ENCODE measurements at places on chromosomes 7 and 10.

- no peak for DNase-seq
These were observed 9.5 kb downstream of the STK32C start for GRCh38 chr10:132298038-132298881.

GRCh38 chr10:70162892-70163201, 7.5 kb downstream of the SAR1A start:
- no peak for DNase-seq

- no peak for DNase-seq
These were observed 1.1 kb downstream of the P4HA1 start for GRCh38 chr10:73095481-73096021.

GRCh38 chr10:21507150-21507549, 18.3 kb downstream of the SKIDA1 start:
- no peak for DNase-seq

GRCh38 chr7:638256-639011, 88.1 kb upstream of the DNAAF5 start:
- DNase-seq, result no peak

- DNase-seq, result no peak
These were observed 87.2 kb upstream of the HPS1 start for GRCh38 chr10:98533746-98534445.

GRCh38 chr7:41425926-41426325, 277.0 kb downstream of the INHBA start:
- no peak for DNase-seq

GRCh38 chr10:1300218-1300617, 244.0 kb downstream of the WDR37 start:
- DNase-seq, result no peak

DNA sequence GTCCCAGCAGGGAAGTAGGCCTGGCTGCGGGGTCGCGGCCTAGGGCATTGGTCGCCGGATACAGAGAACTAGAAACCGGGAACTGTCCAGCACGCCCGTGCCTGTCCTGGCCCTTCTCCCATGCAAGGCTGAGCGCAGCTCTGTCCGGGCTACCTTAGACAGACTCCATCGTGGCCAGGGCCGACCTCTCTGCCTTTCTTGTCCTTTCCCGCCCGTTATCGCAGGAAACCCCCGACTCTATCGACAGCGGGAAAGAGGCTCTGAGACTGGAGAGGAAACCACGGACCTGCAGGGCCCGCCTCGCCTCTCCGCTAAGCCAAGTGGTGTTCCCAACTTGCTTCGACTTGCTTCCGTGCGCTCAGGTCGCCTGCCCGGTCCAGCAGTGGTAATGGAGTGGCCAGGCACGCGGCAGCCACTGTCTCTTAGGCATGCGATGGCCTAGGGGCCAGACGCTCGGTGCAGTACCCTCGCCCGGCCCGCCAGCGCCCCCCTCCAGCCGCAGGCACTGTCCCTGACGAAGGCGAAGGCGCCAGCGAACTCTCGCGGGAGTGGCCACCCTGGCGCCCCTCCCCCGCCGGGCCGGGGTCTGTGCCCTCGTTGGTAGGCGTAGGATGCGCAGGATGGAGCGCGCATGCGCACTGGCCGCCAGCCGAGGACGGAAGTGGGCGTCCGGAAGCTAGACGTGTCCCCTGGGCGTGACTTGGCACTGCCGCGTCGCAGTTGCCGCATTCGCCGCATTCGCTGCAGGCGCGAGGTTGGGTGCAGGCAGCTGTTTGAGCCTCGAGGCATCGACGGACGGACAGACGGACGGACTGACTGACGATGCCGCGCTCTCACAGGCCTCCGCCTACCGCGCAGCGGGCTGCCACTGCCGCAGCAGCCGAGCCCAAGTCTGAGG, 54.4 kb downstream of the MCMBP start:
- DNase-seq, result peak; percentile 2

DNA sequence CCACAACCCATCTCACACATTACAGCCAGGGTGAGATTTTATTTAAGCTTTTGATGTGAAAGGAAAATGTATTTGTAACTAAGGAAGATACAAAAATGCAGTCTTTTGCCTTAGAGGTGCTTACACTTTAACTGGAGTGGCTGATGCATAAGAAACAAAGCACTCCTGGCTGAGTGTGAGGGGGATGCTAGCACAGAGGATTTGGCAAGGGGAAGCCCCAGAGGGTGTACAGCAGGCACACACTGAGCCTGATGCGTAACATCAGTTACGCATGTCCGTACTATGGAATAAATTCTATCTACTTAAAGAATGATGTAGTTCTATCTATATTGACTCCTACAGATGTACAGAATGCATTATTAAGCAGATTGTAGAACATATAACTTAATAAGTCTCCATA, 17.8 kb downstream of the GIMAP8 start:
- DNase-seq, result no peak

DNA sequence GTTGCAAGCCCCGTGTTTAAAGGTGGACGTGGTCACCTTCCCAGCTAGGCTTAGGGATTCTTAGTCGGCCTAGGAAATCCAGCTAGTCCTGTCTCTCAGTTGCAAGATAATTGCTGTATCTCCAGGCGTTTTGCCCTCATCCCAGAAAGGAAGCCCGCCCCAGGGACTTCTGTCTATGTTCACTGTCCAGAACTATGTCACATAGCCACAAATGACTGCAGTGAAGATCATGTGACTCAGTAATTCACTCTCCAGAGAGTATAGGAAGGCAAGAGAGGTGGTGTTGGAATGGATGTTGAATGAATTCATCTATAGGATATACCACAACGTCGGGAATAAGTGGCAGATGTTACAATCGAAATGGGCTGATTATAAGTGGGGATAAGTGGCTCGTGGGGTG, 349 bp upstream of the ERVW-1 start:
- no peak for DNase-seq

GRCh38 chr7:70693686-70694433, 438.1 kb upstream of the GALNT17 start:
- DNase-seq, result peak; percentile 21

GRCh38 chr7:122300211-122300932, 4.2 kb downstream of the FEZF1 start:
- DNase-seq, result no peak

DNA sequence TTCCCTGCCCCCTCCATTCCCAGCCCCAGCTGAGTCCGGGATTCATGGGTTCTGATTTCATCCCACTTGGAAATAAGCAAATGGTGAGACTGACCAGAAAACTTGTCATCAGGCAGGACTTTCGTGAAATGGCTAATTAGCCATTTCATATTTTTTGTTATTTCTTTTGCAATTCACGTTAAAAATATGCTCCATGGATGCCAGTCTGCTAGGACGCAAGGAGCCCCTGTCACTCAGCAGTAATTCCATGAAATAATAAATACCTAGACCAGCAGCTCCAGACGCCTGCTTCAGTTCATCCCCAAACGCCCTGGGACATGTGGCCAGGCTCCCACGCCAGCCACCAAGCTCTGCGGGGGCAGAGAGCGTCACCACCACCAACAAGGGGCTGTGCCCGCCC, 111.0 kb downstream of the TRIL start:
- DNase-seq, result no peak

DNA sequence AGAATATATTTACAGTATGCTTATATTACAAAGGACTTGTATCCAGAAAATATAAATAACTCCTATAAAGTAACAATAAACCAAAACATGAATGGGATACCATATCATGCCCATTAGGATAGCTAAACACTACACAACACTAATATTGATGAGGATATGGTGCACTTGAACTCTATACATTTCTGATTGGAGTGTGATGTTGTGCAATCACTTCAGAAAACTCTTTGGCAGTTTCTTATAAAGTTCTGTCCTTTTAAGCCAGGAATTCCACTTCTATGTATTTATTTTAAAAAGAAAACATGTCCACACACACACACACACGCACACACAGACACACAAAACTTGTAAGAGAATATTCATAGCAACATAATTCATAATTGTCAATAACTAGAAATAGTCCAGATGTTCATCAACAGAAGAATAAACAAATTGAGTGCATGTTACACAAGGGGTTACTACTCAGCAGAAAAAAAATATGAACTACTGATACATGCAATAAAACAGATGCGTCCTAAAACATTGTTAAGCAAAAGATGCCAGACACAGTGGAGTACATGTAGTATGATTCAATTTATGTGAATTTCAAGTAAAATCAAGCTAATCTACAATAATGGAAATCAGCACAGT, 416.0 kb downstream of the PLXDC2 start:
- no peak for DNase-seq

GRCh38 chr10:47223236-47223635, 76.8 kb upstream of the GDF10 start:
- no peak for DNase-seq

GRCh38 chr7:130356121-130356875, 11.7 kb downstream of the CPA5 start:
- no peak for DNase-seq

DNA sequence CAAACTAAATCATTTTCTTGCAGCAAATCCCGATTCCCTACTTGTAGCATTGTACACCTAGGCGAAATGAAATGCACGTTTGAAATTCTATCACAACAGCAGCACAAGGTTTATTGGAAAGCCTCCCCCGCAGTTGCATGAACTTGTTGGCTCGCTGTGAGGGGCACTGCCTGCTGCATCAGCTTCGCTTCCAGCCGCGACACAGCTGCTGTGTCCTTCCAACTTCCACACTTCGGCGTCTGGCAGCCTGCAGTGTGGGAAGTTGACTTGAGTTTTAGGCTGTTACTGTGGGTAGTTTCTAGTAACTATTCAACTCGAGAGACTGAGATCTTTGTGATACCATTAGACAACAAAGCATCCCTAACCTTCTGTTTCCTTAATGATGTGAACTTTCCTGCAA, 315.8 kb upstream of the TPK1 start:
- DNase-seq, result no peak

DNA sequence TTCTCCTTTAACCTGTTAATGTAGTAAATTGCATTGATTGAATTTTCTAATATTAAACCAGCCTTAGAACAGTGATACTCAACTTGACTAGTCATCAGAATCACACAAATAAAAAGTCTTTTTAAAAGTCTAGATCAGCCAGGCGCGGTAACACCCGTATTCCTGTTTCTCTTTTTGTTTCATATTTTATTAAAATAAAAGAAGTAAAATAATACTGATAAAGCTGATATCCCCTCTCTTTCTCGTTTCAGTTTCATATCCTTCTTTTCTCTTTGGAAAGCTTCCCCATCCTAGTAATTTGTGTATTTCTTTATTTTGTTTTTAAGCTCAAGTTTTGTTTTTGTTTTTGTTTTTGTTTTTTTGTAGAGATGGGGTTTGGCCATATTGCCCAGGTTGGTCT, 9.3 kb downstream of the SMO start:
- DNase-seq, result no peak

GRCh38 chr7:129393255-129393654, 41.0 kb upstream of the STRIP2 start:
- DNase-seq, result no peak

GRCh38 chr7:13945670-13946069, 43.8 kb downstream of the ETV1 start:
- DNase-seq, result no peak

- no peak for DNase-seq
These were observed 426.6 kb downstream of the PLXNA4 start for GRCh38 chr7:132149436-132150304.

GRCh38 chr7:19024261-19024660, 93.2 kb downstream of the TWIST1 start:
- DNase-seq, result no peak

DNA sequence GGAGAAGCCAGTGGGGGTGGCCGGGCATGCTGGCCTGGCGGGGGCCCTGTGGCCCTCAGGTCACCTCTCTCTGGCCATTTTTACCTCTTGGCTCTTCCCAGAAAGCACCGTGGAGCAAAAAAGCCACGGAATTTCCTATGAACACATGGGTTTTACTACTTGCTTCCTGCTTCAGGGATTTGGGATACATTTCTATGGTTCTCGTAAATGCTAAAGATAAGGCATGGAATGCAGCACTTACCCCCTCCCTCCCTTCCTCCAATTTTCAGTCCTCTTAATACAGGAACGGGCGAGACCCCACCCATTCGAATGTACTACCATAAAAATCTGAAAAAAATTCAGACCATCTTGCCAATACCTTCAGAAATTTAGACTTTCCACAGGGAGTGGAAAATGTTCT, 279.7 kb downstream of the ARHGAP12 start:
- DNase-seq, result no peak

- DNase-seq, result no peak
These were observed 13.0 kb downstream of the ATAD1 start for GRCh38 chr10:87804939-87805569.

DNA sequence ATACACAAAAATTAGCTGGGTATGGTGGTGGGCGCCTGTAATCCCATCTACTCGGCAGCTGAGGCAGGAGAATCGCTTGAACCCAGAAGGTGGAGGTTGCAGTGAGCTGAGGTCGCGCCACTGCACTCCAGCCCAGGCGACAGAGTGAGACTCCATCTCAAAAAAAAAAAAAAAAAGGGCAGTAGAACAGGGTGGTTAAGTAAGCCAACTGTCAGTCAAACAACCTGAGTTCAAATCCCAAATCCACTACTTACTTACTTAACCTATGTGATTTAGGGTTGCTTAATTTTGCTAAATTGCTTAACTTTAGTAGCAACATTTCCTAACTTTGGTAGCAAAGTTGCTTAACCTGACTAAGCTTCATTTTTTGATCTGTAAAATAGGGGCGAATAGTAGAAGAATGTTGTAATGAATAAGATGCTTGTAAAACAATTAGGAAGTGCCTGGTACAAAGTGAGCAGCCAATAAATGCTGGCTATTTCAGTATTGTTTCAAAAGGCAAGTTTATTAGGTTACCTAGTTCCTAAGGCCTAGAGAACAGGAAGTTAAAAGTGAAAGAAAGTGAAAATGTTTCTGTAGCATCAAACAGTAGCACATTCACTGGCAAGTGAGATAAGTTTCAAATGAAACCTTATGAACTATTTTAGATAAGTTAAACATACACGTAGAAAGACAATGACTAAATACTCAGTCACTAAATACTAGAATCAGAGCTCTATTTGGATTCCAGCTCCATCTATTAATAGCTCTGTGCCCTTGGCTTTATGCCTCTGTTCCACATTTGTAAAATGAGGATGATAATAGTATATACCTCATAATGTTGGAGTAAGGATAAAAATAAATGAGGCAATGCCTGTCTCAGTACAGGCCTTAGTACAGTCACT, 64.3 kb downstream of the HOXA1 start:
- DNase-seq, result no peak

GRCh38 chr7:21356616-21357015, 71.3 kb upstream of the SP4 start:
- no peak for DNase-seq

DNA sequence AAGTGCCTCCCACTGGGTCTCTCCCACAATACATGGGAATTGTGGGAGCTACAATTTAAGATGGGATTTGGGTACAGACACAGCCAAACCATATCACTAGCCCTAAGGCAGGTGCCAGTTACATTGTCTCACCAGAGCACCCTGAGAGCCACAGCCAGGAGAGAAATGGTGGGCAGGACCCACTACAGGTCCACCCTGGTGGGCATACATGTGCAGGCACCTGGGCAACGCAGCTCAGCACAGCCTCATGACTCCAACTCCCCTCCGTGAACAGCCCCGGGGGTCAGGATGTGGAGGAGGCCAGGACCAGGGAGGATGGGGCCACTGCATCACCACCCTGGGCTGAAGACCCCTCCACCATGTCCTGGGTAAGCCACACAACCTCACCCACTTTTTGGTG, 205.7 kb downstream of the PTPRN2 start:
- DNase-seq, result no peak
